ENCODE measurements at places on chromosomes 11 and 22.

- no peak for DNase-seq
Observed at GRCh38 chr11:86722006-86722405, 49.6 kb upstream of the ME3 start.

- DNase-seq = no peak
Observed at GRCh38 chr11:131685206-131685605, 314.8 kb downstream of the NTM start.

- no peak for DNase-seq
Observed at GRCh38 chr11:17498058-17498457, 21.4 kb upstream of the ABCC8 start.

- no peak for DNase-seq
Observed at GRCh38 chr11:107859459-107860239, 1.1 kb upstream of the SLC35F2 start.

DNA sequence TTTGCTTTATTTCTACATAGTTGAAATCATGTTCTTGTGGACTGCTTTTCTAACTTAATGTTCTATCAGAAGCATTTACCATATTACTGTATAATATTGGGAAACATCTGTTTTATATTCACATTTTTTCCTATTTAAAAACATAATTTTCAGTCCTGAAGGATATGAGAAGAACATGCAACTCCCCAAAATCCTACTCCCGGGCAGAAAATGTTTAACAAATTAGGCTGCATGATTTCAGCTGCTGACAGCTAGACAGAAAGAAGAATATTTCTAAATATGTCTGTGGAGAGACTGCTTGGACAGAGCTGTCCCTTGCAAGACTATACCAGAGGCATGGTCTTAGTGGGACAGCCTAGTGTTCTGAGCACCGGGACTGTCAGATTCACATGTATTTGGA, 15.7 kb upstream of the AMPD3 start:
- no peak for DNase-seq

- DNase-seq = no peak
Observed at GRCh38 chr11:62499944-62500649, 46.5 kb downstream of the AHNAK start.

- no peak for DNase-seq
Observed at GRCh38 chr11:64649291-64649697, 58.3 kb downstream of the SLC22A12 start.

DNA sequence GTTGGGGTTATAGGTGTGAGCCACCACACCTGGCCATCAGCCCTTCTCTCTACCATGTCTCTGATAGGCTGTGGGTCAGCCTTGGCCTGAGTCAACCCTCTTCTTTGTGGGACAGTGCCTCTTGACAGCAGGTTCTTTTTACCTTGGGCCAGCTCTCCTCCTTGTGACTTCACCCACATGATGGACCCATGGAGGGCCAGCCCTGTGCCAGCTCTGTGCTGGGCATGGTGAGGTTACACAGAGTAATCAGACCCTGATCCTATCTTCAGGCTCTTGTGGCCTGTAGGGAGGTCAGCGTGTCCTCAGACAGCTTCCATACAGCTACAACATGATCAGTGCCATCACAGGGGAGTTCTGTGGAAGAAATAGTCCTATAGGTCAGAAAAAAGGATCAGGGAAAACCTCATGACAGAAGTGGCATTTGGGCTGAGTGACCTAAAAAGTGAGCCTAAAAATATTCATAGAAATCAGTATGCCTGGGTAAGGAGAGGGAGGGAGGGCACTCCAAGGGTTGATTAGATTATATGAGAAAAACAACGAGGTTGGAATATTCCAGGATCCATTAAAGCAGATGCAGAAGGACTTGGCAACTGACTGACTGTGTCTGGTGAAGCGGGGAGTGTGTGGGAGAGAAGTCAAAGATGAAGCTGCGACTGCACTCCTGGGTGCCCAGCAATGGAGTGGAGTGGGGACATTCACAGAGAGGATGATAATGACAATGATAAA, 17.1 kb downstream of the OTOG start:
- DNase-seq = no peak

DNA sequence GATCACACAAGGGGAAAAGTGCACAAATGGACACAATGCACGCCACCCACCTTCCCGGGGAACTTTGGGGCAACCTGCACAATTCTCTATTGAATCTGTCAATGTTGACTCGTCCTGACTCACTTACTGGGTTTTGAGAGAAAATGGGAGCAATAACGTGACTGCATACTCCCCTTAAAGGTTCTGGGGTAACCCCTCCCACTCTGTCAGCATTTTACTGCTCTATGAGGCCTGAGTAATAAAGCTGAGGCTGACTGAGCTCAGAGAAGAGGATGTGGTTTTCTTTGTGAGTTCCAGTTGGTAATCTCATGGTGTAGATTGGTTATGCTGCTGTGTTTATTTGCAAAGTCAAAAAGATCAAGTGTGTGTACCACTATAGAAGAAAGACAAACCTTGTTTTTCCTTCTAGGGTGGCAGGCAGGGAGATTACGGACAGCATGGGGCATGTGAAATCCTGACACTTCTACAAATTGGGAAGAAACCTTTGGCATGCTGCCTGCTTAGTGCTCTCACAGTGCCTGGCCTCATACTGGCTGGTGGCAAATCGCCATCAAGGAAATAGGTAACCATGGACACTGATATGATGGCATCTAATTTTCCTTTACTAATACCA, 16.1 kb upstream of the APOA1 start:
- DNase-seq = no peak

DNA sequence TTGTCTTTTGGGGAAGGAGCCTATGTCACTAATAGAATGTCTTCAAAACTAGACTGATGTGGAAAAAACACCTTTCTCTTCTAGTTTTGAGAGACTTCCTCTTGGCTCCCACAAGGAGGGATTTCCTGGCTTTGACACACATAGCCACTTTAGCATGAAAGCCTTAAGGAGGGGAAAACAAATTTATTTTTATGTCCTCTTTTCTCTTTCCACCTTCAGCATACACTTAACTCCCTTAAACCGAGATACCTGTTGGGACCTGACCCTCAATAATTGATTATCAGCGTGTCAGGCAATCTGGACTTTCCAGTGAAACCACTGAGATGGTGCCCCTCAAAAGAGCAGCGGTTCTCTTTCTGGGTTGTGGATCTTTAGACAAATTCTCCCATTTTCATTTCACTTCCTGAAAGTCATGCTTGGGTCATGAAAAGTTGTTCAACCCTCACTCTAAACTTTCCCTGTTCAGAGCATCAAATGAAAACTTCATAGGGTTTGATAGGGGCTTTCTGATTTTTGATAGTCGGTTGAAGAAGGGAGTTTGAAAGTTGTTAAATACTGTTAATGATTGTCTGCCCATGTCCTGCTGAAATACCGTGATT, 9.1 kb downstream of the EFCAB6 start:
- no peak for DNase-seq

- no peak for DNase-seq
Observed at GRCh38 chr11:84719935-84720577, 907.1 kb downstream of the DLG2 start.

- no peak for DNase-seq
Observed at GRCh38 chr11:80320765-80321164, 879.9 kb upstream of the TENM4 start.

DNA sequence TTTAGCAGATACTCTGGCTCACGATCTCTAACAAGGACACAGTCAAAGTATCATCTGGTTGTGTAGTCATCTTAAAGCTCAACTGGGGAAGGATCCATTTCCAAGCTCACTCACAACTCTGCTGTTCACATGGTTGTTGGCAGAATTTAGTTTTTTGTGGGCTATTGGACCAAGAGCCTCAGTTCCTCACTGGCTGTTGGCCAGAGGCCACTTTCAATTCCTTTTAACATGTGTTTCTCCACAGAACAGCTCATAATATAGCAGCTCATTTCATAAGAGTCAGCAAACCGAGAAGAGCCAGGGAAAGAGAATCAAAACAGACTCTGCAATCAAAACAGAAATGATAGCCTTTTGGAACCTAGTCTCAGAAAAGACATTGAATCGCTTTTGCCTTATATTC, 22.6 kb downstream of the IZUMO1R start:
- peak; percentile 20 for DNase-seq

- no peak for DNase-seq
Observed at GRCh38 chr22:36759481-36760159, 16.3 kb downstream of the IFT27 start.

DNA sequence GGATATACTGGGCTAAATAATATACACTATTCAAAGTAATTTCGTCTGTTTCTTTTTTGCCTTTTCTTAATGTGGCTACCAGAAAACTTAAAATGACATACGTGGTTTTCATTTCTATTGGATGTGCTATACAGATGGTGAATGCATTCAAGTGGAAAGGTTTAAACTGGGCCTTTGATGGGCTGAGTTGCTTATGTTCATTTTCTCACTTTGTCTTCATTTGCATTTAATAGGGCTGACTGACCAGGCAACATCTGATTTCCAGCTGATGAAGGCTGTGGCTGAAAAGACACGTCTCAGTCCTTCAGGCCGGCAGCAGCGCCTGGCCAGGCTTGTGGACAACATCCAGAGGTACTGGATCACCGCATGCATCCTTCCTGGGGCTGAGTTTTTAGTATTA, 27.9 kb downstream of the PIWIL4 start:
- DNase-seq = no peak

- DNase-seq = no peak
Observed at GRCh38 chr11:28539239-28540030, 431.2 kb downstream of the METTL15 start.

GRCh38 chr11:27212248-27212780, 150.7 kb downstream of the CCDC34 start:
- no peak for DNase-seq

DNA sequence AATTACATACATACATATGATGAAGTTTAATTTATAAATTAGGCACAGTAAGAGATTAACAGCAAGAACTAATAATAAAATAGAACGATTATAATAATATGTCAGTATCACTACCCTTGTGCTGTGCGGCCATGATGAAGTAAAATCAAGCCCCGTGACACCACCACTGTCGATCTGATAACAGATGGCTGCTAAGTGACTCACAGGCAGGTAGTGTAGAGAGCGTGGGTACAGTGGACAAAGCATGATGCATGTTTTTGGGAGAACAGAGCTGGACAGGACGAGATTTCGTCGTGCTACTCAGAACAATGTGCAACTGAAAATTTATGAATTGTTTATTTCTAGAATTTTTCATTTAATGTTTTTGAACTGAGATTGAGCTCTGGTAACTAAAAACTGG, 108.4 kb upstream of the TIMP3 start:
- no peak for DNase-seq

GRCh38 chr22:38572065-38572464, 2.1 kb upstream of the DMC1 start:
- DNase-seq = peak; percentile 62

DNA sequence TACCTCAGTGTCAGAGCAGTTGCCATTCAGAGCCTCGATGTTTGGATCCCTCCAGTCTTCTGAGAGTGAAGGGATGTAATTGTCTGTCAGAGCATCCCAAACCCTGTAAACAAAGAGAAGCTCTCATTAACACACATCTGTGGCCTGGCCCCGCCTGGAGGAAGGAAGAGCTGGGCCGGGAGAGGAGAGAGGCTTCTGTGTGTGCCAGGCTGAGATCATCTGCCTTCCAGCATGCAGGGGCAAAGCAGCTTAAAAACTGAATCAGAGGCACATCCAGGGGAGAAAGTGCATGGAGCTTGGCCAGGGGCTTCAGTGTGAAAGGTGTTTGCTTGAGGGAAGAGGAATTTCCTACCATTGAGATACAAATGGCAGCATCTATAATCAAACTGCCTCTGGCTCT, 14.5 kb downstream of the FEZ1 start:
- DNase-seq = peak; percentile 99

- no peak for DNase-seq
Observed at GRCh38 chr11:1484695-1485503, 1.7 kb downstream of the MOB2 start.

DNA sequence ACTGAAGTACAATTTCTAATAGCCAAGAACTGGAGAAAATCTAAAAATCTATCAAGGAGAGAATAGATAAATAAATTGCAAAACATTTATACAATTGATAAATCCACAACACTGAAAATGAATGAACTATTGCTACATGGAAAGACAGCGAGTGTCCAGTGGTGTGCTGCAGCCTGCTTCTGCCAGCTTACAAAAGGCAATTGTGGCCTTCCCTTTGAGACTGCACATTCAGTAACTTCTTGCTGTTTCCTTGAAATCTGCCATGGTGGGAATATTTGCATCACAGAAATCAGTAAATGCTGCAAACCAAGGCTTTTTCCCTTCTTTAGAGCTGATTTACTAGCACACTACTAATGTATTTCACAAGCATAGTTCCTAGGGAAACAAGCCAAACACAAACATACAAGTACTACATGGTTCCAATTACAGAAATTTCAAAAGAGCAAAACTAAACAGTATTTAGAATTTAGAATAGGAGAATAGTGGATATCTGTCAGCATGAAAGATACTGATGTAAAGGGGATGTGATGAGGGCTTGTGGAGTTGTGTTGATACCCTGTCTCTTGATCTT, 76.9 kb upstream of the TRIM77 start:
- DNase-seq = peak; percentile 77

- no peak for DNase-seq
Observed at GRCh38 chr22:42307806-42308563, 37.5 kb upstream of the TCF20 start.

- DNase-seq = no peak
Observed at GRCh38 chr11:118448294-118448693, 12.0 kb downstream of the KMT2A start.

- DNase-seq = peak; percentile 79
Observed at GRCh38 chr22:50627642-50628542, at the start of gene ARSA. Gene ARSA (minus strand): TSS chr22:50628152. CDS start chr22:50627779, 373 bp downstream.

- no peak for DNase-seq
Observed at GRCh38 chr22:46085828-46086576, 64.3 kb upstream of the PPARA start.

- peak; percentile 7 for DNase-seq
Observed at GRCh38 chr11:110565357-110566336, 135.9 kb downstream of the FDX1 start.

GRCh38 chr22:23268877-23269276, 88.6 kb downstream of the BCR start:
- no peak for DNase-seq

GRCh38 chr11:27596802-27597201, 90.2 kb upstream of the LIN7C start:
- no peak for DNase-seq

- no peak for DNase-seq
Observed at GRCh38 chr11:72693271-72693968, 19.2 kb upstream of the PDE2A start.

DNA sequence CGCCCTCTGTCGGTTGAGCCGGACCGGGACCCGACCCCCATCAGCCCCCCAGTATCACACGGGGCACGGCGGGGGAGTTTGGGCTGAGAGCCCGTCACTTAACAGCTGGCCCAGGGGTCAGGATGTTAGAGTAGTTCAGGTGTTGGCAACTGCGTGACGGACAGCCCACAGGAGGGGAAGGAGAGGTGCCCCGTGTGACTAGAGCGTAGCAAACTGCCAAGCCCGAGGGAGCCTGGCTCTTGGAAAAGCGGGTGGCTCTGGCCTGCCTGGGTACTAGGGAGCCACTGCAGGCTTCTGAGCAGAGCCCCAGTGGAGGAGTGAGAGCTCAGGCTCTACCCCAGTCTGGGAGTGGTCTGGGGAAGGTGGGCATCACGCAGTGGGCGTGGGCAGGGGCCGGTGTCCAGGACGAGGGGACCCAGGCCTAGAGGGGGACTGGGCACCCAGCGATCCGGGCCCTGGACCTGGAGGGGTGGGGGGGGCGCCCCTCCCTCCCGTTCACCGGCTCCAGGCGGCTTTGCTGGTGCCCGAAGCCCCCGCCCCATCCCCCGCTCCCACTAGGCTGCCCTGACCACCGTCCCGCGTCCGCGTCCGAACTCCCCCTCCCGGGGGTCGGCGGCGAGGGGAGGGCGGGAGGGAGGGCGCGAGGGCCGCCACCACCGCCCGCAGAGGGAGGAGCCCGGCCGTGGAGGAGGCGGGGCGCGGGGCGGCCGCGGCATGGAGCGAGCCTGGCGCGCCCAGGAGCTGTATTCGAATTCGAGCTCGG, 24.4 kb downstream of the SHANK3 start:
- DNase-seq = no peak

GRCh38 chr11:7645206-7645605, 28.1 kb downstream of the CYB5R2 start:
- DNase-seq = no peak

Data from globus pallidus (tissue), 1 donor.